ENCODE measurements at places on chromosomes 12 and 14.

DNA sequence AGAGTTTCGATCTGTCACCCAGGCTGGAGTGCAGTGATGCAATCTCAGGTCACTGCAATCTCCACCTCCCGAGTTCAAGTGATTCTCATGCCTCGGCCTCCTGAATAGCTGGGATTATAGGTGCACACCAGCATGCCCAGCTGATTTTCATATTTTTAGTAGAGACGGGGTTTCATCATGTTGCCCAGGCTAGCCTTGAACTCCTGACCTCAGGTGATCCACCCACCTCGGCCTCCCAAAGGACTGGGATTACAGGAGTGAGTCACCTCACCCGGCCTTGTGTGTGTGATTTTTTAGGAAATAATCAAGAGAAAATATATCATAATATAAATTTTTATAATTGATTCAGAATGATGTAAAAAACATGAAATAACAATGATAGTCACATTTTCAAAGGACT lies 1231.4 kb downstream of the GALC start:
- no peak for DNase-seq

DNA sequence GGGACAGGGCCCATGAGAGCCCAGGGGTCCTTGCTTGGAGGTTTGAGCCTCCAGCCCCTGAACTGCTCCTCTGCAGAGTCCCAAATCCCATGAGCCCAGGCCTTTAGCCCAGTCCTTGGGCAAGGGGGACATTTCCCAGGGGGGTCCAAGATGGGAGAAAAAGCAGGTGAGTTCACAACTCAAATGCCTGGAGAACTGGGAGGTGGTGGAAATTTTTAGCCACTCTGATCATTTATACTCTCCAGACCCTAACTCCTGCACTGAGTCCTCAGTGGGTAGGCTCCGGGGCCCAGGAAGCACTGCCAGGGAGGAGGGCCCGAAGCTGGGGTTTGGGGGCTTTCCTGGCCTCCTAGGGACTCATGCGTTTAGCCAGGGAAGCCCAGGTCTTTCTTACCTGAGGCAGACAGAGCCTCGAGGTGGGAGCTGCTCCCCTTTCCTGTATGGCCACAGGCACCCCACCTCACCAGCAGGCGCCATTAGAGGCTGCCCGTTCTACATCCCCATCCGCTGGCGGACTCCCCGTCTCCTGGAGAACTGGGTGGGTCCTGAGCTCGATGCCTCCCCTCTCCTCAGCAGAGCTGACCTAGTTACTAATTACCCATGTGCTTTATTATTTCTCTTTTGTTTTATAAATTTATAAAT lies 998 bp downstream of the HNF1A start:
- no peak for DNase-seq

GRCh38 chr12:122841544-122842321 lies 6.5 kb downstream of the HIP1R start:
- DNase-seq, result no peak

- DNase-seq, result no peak
These were observed 103.2 kb upstream of the DAAM1 start for GRCh38 chr14:59085207-59085739.

DNA sequence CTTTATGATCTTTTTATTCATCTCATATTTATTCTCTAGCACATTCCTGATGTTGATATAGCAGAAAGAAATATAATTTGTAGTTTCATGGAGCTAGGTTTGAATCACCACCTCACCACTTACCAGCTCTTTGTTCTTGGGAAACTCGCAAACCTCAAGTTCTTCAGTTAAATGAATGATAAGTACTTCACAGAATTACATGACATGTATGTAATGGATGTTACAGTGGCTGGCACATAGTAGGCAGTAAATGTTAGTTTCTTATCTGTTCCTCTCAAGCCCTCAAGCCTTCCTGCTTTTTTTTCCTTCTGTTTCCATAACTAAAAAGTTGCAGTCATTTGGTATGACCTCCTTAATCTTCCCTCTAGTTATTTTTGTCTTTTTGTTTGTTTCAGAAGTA lies 54.9 kb downstream of the SPATS2 start:
- DNase-seq, result no peak

DNA sequence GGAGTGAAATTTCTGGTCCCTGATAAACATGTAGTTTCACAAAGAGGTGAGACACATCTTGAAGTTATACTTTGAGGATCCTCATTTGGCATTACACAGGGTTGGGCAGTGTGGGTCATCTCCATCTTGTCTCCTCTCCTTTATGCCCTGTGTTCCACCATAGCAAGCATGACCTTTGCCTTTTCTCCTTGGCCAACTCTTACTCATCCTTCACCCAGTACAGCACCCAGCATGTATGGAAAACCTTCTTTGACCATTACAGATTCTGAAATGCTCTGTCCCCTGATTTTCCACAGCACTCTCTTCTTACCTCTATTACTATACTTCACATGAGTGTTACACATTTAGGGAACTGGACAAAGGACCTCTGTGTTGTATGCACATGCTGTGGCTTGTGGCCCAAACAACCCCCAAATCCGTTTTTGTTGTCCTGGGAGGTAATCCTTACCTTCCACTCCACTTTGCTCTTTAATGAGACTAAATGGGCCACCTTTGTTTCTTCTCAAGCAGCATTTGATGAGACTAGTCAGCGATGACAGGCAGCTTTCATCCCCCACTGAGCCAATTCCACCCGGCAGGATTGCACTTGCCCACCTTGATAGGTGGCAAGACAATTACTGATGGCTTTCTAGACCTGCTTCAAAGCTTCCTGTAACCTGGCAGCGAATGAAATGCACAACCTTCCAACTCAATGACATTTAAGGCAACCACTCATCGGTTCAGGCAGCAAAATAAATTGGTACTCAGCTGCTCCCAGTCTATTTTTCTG lies 163.5 kb downstream of the MON2 start:
- DNase-seq, result no peak

DNA sequence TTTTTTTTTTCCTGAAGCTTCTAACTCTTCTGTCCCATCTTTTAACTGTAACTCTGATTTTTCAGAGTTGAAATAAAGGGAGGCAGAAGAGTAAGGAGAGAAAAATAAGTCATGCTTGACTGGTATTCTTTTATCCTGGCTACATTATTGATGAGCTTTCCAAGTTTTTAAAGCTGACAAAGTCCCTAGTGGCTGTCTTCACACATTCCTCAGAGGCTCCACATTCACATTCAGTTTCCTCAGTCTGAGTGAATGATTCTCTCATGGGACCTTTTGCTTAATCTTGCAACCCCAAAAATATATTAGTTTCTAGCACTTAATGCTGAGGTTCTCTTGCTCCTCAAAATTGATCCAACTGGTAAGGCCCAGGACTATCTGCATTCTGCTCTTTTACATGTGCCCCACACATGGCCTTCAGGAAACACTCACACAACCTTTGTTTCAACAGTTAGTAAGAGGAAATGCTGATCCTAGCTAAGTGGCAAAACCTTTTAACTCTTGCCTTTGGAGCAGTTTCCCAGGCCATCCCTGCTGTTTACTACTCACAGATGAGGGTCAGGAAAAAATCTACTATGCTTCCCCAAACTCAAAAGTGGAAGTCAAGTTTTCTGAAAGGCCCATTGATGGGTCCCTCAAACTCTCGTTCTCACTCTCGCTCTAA lies 61.7 kb upstream of the SLC6A15 start:
- no peak for DNase-seq

- no peak for DNase-seq
These were observed 54.0 kb upstream of the PDE3A start for GRCh38 chr12:20314328-20314727.

DNA sequence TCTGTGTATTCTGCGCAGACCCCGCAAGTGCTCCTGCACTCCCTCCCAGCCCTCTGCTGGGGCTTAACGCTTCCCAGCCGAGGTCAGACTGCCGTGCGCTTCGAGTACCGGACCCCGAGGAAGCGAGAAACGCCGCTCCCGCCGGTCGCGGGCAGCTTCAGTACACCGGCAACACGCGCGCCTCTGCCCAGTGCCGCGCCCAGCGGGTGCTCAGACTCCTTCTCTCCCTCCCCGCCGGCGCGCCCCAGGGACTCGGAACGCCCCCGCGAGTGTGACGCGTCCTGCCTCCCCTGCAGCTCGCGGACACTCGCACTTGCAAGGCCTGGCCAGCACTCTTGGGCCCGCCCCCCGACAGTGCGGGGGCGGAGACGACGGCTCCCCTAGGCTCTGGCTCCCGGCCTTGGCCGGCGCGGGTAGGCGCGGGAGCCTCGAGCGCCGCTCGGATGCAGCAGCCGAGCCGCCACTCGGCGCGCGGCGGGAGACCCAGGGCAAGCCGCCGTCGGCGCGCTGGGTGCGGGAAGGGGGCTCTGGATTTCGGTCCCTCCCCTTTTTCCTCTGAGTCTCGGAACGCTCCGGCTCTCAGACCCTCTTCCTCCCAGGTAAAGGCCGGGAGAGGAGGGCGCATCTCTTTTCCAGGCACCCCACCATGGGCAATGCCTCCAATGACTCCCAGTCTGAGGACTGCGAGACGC lies at the start of gene PTGER2:
Gene PTGER2 (plus strand): TSS at position 410 of the 692 bp plus-strand sequence. CDS start 237 bp downstream, at position 647.
- no peak for DNase-seq

Data from KBM-7 (cell line).